ENCODE measurements at places on chromosomes 16 and 17. TPM values are rescaled to one million over a fixed set of nuclear protein-coding genes. Genes with fewer than 3 reads are reported as not detected.

DNA sequence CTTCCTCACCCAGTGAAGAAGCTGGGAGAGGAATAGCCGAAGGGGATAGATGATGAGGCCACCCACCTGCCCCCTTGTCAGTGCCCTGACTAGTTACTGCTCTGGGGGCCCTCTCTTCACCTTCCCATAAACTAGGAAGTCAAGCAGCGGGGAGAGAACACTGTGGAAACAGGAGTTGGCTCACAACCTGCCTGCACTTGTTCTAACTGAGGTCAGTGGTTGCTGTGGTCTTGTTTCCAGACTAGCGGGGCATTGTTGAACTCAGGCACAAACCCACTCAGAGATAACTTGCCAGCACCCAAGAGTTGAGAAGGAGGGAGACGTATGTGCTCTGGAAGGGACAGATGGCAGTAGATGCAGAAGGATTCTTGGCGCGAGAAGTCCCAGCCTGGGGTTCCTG lies 48.6 kb upstream of the DDX52 start:
- no peak for DNase-seq

DNA sequence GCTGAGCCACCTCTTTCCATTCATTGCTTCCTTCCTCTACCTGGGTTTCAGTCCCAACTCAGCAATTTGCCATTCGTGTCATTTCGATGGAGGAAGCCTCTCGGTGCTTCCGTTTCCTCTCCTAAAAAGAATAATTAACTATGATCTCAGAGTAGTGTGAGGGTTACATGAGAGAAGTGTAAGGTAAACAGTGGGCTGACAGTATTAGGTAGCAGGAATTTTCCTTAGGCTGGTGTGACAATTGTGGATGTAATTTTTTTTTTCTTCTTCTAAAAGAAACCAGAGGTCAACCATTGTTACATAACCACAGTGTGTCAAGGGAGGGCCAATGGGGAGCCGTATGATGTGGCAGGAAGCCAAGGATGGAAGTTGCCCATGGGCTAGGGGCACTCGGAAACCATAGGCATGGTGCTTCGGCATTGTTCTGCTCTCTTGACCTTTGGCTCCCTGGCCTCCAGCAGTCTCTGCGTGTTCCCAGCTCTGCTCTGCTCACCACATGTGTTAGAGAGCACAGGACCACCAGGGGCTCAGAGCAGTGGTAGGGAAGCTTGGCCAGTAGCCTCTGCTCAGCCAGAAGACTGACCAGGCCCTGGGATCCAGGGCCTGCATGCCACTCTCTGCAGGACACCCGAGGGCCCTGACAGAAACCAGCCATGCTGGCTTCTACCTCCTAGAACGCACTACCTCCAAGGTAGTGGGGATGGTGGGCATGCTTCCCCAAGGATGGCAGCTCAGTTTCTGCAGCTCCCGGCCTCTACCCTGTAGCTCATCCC lies 2.0 kb upstream of the TOP2A start:
- no peak for DNase-seq

TBC1D3H gene
- total RNA-seq = not detected

HELZ gene
- 79.8 TPM for total RNA-seq

NATD1 gene
- 8.2 TPM for total RNA-seq

RFWD3 gene
- 11.0 TPM for total RNA-seq

OSBPL7 gene
- 8.9 TPM for total RNA-seq

Measured in breast epithelium (tissue), 4 donors.